Naive B cell (primary cell): ENCODE measurements at places on chromosomes 13 and 19. TPM values are rescaled to one million over a fixed set of nuclear protein-coding genes. Genes with fewer than 3 reads are reported as not detected.

Gene CABP5
- polyA plus RNA-seq = 0.50 TPM

Gene C19orf81
- not detected for polyA plus RNA-seq

Gene SH3GL1
- polyA plus RNA-seq = 4.9 TPM

Gene GNG8
- polyA plus RNA-seq = 16.1 TPM

DNA sequence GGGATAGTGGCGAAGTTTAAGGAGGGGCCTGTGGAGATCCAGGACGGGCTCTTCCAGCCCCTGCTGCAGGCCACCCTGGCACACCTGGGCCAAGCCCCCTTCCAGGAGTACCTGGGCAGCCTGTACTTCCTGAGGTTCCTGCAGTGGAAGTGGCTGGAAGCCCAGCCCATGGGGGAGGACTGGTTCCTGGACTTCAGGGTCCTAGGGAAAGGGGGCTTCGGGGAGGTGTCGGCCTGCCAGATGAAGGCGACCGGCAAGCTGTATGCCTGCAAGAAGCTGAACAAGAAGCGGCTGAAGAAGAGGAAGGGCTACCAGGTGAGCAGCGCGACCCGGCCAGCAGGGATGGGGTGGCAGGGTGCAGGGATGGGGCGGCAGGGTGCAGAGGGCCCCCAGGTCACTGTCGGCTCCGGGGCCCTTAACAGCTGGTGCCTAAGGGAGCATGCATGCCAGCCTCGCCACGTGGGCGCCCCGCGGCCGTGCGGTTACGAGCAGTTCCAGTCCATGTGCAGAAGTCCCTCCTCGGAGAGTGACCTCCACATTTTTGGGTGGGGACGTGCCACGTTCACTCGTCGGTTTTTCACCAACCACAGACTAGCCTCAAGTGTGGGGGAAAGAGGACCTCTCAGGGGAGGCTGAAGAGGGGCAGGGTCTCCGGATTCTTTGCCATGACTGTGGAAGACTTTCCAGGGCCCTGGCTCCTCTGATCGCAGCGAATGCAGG lies 912 bp downstream of the GRK1 start:
- DNase-seq = no peak

GRCh38 chr13:61486496-61486895 lies 70.8 kb upstream of the PCDH20 start:
- no peak for DNase-seq

GRCh38 chr13:55815458-55816033 lies 1325.2 kb upstream of the PRR20A start:
- DNase-seq = no peak

- no peak for DNase-seq
Observed at GRCh38 chr19:2808129-2808941, 11.3 kb upstream of the ZNF554 start.
